ENCODE measurements at places on chromosomes 5 and 9. TPM values are rescaled to one million over a fixed set of nuclear protein-coding genes. Genes with fewer than 3 reads are reported as not detected.

PRRX2 gene
- not detected for total RNA-seq

ABITRAM gene
- 4.7 TPM for total RNA-seq

TRMO gene
- 8.6 TPM for total RNA-seq

NUDT12 gene
- total RNA-seq: 4.4 TPM

SLC34A3 gene
- not detected for total RNA-seq

All from bladder microvascular endothelial cell (primary cell).